Epithelial cell of proximal tubule (primary cell): ENCODE measurements at places on chromosomes 12 and 14.

DNA sequence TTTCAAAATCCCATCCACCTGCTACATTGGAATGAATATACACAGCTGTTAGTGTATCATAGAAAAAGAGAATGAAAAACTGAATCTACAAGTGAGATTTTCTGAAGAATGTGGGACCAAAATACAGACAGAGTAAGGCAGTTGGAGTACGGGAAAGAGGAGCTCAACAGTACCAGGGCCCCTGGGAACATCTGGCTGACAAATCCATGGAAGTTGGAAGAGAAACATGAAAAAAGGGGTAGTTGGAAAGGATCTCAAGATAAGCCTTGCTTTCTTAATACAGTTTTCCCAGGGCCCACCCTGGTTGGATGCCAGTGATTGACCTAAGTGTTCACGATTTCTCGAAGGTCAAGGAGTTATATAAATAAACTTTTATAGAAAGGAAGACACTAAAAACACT lies 54.0 kb upstream of the SLCO1C1 start:
- no peak for DNase-seq

GRCh38 chr12:8917751-8918150 lies 3.4 kb downstream of the PHC1 start:
- no peak for DNase-seq

- DNase-seq: no peak
Measured at GRCh38 chr12:127640181-127640886, 626.6 kb upstream of the TMEM132C start.

DNA sequence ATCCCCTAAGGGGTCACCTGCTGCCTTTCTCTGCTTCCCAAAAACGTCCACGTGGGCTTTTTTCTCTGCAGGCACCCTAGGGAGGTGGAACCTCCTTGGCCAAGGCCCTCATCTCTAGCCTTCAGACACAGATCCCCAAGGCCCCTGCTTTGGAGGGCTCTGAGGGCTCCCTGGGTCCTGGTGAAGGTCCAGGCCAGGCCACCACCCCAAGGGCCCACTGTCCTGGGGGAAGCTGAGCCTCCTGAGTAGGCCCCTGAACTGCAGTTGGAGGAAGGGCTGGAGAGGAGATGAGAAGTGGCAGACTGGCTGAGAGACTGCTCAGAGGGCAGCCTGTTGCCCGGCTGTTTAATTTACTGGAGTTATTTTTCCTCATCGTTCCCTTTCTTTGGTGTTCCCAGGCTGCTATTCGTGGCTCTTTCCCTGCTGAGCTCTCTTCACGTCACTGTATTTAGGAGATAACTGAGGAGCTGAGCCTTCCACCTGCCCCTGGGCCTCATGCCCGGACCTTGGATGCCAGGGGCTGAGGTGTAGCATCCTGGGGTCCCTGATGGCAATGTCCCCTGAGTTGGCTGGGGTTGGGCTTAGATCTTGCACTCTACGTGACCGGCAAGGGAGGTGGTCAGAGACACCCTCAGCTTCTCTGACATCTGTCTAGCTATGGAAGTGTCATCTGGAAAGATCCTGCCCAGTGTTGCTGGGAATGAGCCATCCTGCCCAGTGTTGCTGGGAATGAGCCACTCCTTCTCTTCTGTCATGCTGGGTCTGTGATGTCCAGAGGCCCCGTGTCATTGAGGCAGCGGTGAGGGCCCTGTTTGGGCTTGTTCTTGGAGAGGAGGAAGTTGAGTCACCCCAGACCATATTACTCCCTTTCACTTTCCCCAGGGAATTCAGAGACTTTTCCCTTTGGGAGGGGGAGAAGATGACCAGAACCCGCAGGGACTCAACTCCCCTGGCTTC lies 139.8 kb downstream of the TSPAN9 start:
- DNase-seq: no peak

DNA sequence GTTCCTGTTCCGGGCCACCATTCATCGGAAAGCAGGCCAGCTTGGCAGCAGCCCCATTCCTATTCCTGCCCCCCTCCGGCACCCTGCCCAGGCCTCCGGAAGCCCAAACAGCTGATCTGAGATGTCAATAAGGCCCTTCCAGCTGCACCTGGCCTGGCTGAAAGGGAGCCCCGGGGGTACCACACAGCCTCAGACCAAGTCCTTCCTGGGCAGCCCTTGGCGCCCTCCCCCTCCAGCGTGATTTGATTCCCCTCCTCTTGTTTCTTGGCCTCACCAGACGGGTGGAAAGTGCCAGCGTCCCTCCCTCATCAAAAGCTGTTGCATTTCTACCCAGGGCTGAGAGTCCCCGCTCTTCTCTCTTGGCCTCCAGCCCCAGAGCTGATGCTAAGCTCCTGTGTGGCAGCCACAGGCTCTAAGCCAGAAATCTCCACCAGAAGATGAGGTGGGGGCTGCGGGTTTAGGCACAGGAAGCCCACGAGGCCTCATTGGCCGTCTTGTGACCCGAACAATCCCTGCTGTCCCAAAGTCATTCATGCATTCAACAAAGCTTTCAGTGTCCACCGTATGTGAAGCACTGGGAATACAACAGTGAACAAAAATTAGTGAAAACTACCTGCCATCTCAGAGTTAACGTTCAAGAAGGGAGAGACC lies 215.4 kb downstream of the SLC41A2 start:
- no peak for DNase-seq

GRCh38 chr14:25132732-25133422 lies 82.9 kb upstream of the STXBP6 start:
- no peak for DNase-seq

- no peak for DNase-seq
Measured at GRCh38 chr12:73589220-73589619, 948.4 kb upstream of the ATXN7L3B start.
